ENCODE measurements at places on chromosomes 1 and 21.

DNA sequence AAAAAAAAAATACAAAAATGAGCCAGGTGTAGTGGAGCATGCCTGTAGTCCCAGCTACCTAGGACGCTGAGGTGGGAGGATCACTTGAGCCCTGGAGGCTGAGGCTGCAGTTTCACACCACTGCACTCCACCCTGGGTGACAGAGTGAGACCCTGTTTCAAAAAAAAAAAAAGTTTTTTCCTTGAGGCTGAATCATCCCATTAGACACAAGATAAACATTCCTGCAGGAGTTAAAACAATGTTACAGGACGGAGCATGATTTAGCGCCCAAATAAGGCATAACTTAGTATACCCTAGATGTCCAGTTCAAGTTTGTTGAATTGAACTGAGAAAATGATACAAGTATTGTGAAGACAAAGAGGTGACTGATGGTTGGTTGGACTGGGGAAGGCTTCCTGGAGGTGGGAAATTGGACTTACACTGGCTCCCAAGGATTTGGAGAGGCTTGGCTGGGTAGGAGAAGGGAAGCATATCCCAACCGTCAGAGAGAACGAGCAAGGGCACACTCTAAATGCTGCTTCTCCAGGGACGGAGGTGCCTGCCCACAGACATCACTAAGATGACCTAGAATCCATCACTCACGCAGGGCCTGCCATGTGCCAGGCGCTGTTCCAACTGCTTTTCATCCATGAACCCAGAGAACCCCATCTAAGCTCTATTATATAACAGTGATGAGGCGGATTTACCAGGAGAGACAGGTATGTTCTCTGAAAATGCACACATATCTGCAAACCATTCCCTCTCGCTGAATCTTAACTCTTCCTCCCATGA, 610.6 kb downstream of the KIF26B start:
- DNase-seq = no peak

- DNase-seq = no peak
These were observed 66.0 kb upstream of the EFHD2 start for GRCh38 chr1:15343729-15344128.

DNA sequence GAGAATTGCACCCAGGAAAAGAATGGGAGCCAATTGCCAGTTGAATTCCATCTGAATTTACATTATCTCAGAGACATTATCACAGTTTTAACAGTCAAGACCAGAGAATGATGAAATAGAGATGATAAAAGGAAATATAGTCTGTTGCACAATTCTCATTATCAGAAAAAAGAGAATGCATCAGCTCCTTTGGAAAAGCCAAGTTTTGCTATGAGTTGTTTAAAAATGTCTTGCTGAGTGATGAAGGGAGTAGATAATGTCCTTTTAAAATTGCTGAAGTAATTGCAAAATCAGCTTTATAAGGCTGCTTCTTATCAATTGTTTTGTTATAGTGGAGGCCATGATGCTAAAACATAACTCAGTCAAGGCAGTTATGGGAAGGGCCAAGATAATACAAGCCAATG, 37.9 kb upstream of the EEIG2 start:
- no peak for DNase-seq

GRCh38 chr1:49197081-49197480, 420.4 kb upstream of the BEND5 start:
- DNase-seq = no peak

DNA sequence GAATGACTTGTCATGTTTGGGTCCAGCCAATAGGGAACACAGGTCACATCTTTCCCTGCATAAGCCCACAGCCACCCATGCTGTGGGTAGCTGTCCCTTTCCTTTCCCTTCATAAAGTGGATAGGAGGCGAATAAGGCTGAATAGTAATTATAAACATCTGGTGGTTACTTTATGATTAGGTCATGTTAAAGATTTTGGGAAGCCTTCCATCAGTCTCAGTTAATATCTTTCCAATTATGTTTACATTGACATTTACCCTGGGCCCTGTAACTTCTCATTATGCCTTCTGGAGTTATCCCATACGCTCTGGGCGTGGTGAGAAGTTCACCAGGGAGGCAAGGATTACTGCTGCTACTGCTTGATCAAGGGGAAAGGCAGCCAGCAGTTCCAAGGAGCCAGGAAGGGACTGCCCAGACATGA, 197.2 kb downstream of the HLX start:
- no peak for DNase-seq

DNA sequence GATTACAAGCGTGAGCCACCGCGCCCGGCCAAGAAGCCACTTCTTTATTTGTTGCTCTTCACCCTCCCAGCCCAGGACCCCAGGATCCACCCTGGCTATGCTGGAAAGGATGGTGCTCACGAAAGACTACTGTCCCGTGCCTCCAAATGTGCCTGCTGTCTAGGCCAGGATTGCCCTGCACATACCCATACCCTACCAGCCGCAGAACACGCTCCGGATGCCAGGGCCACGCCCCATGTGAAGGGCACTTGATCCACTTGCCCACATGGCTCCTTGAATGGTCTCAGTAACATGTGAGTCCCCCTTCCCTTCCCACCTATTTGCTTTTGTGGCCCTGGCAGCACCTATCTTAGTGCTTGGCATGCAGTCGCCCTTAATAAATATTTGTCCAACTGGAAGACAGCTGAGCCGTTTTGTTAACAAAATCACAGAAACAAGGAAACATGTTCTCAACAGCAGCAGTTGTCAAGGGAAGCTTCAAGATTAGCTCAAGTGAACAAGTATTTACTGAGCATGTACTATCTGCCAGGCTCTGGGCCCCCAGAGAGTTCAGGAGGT, 13.8 kb upstream of the UBXN10 start:
- DNase-seq = no peak

GRCh38 chr1:186636786-186637185, 43.4 kb downstream of the PTGS2 start:
- DNase-seq = no peak

- DNase-seq = no peak
These were observed 881.5 kb downstream of the BRINP3 start for GRCh38 chr1:189596197-189596596.

DNA sequence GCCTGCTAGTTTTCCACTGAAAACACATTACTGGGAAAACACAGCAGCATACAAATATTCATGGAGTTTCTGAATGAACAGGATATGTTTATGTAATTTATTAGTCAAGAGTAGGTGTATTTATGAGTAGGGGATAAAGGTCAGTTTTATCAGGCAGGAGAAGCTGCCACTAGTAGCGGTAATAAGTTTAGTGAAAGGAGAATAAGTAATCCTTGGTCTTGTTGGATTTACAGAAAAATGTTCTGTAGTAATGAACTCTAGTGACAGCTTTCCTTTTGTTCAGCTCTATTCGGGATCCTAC, 1.2 kb downstream of the MAST2 start:
- peak; percentile 27 for DNase-seq

GRCh38 chr21:36627242-36627641, 71.7 kb upstream of the SIM2 start:
- peak; percentile 74 for DNase-seq

- DNase-seq = no peak
These were observed 71.4 kb upstream of the TSPAN2 start for GRCh38 chr1:115160728-115161127.

DNA sequence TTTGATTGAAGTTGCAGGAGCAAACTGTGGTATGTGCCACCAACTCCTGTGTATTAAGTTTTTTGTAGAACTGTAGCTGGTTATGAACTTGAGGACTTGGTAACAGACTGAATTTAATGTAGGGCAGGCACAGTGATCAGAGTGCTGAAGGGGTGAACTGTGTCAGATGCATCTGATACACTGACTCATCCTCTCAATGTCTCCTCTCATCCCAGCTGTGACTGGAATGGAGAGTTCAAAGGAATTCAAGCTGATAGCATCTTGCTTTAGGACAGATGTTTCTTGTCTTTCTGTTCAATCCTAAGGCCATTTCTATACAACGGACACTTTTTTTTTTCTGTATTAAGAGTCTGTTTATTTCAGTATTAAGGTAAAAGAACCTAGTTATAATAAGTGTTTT, 25.0 kb upstream of the GBP1 start:
- no peak for DNase-seq

DNA sequence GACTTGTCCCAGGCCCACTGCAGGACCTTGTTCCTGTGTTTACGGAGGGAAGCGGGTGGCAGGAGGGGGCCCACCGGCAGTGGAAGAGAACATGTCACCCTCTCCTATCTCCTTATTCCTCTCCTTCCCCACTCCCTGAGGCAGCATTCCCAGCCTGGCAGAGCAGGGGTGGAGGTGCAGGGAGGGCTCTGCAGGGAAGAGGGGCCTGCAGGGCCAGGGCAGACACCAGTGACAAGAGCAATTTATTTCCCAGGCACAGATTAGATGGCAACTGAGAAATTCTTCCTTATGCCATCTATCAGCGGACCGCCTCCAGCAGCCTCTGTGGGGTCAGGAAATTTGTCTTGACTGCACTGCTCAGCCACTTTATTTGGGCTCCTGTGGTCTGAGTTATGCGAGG, 105.8 kb downstream of the DDX20 start:
- DNase-seq = no peak

DNA sequence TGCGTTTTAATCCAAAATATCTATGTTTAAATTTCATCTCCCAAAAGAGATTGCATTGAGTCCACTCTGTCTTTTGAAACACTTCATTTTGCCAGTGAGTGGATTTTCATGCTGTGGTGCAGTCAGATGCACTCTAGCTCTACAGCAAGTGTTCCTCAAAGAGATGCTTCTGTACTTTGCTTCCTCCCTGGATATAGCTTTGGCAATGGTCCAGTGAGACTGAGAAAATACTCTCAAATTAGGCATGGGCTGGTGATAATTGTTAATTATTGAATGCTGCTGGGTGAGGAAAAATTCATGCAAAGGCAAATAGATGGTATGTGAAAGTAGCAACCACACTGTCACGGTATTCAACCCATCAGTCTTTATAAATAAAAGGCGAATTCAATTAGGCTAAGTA, 396.9 kb downstream of the ADGRL2 start:
- DNase-seq = no peak

- DNase-seq = no peak
These were observed 11.5 kb downstream of the ATP1A4 start for GRCh38 chr1:160162931-160163330.

DNA sequence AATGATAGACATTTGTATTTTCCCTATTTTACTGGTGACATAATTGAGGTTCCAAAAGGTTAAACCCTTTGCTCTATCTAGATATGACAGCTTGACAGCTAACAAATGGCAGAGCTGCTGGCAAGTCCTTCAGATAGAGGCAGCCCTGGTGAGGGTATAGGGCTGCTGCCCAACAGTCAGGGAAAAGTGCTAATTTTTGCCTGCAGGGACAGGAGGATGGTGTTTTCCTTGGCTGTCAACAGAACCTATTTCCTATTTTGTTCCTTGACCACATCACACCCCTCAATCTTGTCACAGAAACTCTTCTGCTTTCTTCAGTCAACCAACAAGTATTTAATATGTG, 12.3 kb downstream of the GPA33 start:
- no peak for DNase-seq

DNA sequence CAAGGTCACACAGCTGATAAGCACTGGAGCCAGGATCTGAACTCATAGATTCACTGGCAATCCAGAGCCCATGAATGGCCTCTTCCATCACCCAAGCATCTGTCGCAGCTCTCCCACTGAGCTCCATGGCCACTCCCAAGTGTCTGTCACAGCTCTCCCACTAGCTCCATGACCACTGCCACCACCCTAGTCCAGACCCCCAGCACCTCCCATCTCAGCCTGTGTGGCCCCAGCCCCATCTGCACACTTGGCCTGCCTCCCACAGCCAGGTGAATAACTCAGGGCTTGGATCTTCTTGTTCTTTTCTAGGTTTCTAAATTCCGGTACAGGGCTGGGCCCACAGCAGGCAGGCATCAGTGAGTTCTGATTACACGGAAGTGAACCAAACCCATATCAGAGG, 76.0 kb downstream of the GLIS1 start:
- DNase-seq = no peak

GRCh38 chr1:172391976-172392375, 28.5 kb upstream of the C1orf105 start:
- no peak for DNase-seq

DNA sequence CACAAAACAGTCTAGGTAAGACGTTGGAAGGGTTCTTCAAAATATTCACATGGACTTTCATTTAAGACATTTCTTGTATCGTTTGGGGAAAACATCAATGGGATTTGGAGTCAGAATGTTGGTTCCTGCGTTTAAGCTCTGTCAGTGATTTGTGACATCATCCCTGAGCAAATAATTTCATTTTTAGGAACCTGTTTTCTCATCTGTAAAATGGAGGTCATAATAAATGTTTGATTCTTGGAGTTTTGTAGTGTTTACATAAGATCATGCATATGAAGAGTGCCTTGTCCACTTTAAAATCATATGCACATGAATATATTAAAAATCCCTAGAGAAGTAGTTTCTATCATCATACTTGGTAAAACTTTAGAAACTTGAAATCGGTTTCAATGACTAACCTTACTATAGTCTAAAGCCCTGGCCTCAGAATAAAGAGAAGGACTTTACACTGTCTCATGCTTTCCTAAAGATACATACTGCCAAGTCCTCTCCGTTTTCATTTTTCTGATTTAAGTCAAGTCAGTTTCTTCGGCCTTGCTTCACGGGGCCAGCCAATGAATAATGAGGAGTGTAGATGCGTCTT, 178.4 kb downstream of the ADSS2 start:
- DNase-seq = no peak

- no peak for DNase-seq
These were observed 72.6 kb downstream of the DOP1B start for GRCh38 chr21:36229181-36229580.

DNA sequence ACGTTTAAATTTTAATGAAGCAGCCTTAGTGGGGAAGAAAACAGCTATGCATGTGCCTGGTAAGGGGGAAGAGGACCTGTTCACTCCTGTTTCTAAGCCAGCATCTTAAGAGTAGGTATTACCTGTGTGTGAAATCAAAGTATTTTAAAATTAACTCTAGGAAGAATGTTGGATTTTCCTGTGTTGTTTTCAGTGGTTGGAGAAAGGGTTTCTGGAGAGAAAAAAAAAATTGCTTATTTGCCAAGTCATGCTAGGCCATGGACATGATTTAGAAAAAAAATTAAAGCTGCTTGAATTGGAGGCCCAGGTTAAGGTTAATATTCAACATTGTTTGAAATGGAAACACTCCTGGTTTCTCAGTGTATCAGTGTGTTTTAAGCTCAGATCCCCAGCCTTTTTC, 42.9 kb upstream of the DNAJC6 start:
- DNase-seq = no peak

GRCh38 chr1:2785631-2786328, 15.7 kb downstream of the TTC34 start:
- DNase-seq = no peak

- DNase-seq = no peak
These were observed 608.9 kb downstream of the AMY1C start for GRCh38 chr1:104358621-104359020.

DNA sequence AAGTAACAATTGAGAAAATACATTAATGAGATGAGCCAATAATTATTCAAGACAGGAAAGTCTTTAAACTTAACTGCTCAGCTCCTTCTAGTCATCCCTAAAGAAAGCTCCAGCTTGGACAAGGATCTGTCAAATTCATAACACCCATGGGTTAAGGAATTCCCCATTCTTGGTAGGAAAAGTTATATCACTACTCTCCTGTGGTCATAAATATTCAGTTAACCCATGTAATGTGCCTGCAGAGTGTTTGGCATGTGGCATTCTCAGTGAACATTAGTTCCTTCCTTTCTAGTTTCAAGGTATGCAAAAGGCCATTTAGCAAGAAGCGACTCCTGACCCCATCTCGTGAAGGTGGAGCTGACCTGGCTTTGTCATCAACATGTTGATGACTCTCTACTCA, 76.7 kb upstream of the VCAM1 start:
- no peak for DNase-seq

Data from RKO (cell line).